ENCODE measurements at places on chromosomes 6 and 20. TPM values are rescaled to one million over a fixed set of nuclear protein-coding genes. Genes with fewer than 3 reads are reported as not detected.

The MCHR2 gene
- total RNA-seq = not detected

The PGC gene
- 0.26 TPM for total RNA-seq

- DNase-seq = no peak
These were observed 14.3 kb downstream of the SULF2 start for GRCh38 chr20:47770935-47771334.

DNA sequence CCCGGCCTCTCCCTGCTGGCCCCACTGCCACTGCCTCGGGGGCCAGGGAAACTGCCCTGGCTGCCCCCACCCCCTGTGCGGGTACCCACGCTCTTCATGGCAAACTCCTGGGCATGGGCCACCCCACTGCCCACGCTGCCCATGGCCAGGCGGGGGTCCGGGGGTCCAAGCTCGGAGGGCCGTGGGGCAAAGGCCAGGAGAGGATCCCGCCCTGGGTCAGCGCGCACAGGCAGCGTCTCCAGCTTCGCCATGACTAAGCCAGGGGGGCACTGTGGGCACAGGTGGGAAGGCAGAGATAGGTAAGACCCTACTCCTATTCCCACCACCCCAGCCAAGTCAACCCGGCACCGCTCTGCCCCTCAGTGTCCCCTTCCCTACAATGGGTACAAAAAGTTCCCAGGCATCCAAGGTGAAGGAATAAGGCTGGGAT, 6.4 kb downstream of the LZTS3 start:
- no peak for DNase-seq

DNA sequence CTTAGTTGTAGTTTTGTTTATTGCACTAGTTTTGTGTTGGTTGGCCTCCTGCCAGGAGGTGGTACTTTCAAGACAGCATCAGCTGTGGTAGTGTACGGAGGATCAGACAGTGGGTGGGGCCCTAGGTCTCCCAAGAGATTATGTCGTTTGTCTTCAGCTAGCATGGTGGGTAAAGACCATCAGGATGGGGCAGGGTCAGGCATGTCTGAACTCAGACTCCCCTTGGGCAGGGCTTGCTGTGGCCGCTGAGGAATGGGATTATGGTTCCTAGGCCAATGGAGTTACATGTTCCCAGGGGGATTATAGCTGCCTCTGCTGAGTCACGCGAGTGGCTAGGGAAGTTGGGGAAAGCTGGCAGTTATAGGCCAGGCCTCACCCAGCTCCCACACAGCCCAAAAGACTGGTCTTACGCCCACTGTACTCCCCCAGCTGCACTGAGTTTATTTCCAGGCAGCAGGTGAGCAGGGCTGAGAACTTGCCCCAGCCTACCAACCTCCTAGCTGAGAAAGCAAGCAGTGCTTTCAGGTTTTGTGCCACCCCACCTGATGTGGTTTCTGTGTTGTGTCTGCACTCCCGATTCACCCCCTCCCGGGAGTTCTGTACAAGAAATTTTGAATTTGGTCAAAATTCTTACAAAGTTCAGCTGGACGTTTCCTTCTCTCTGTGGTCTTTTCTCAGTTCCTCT, 24.7 kb downstream of the ZSCAN31 start:
- DNase-seq = no peak

DNA sequence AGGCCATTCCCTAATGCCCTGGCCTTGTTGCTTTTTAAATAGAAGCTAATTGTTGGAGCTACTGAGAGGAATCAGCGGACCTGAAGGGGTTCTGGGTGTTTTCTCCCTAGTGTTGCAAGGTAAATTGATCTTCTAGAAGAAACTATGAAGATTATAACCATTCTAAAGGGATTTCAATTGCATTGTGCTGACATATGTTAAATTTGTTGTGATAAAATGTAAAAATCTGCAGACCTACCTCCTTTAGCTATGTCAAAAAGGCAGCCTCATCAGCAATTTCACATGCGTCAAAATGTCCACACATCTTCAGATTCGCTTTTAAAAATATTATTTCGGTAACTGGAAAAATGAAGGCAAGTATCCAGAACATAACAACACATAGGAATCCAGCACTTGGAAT, 44.4 kb downstream of the IYD start:
- DNase-seq = no peak
